ENCODE measurements at places on chromosomes 4 and X.

DNA sequence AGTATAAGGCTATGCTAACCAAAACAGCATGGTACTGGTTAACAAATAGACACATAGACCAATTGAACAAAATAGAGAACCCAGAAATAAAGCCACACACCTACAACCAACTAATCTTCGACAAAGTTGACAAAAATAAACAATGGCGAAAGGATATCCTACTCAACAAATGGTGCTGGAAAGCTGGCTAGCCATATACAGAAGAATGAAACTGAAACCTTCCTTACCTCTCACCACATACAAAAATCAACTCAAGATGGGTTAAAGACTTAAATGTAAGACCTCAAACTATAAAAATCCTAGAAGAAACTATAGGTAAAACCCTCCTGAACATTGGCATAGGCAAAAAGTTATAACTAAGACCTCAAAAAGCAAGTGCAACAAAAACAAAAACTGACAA, 47.2 kb downstream of the RAB28 start:
- DNase-seq, result no peak

DNA sequence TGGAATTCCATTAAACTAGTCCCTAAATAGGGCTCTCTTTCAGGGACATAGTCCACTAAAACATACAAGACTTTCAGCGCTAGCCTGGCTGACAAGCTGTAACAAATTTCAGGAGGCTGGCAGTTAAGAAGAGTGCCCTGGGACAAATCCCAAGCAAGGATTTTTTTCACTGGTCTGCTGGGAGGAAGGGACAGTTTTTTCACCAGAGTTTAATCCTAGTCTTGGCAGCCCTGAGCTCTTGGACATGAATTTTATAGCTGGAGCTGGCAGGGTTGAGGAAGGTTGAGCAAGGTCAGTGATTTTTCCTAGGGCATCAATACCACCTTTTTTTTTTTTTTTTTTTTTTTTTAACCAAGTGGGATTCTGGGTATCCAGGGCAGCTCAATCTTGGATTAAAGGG, 184.4 kb downstream of the SH2D1A start:
- no peak for DNase-seq

GRCh38 chr4:98026362-98026761, 116.9 kb downstream of the STPG2 start:
- no peak for DNase-seq

DNA sequence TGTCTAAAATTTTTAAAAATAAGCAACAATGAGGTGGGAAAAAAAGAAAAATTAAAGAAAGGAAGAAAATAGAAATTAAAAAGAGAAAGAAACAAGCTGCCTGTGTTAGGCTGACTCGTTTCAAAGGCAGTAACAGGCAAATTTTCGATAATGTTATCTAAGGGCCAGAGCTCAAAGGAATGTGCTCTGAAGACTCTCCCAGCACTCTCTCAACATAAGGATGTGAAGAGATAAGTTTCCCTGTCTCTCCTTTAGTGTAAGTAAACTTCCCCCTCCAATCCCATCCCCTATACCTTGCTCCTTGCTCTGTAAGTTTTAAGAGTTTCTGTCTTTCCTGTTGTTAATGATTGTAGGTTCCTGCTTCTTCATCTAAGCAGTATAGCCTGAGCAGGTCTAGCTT, 172.8 kb downstream of the TEX13C start:
- DNase-seq, result no peak

DNA sequence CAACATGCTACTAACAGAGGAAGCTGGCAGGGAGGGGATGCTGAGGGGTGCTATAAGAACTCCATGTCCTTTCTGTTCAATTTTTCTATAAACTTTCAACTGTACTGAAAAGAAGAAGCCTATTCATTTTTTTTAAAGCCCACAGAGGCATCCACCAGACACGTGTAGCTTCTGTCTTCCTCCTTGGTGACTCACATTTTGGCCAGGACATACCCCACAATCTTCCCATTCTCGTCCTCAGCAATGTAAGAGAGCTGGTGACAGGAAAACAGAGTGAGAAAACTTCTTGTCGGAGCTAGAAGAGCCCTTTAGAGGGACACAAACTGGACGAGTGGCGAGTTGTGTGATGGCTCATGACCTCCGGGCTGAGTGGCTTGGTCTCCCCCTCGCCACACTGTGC, 1.1 kb downstream of the NAA10 start:
- DNase-seq, result no peak

DNA sequence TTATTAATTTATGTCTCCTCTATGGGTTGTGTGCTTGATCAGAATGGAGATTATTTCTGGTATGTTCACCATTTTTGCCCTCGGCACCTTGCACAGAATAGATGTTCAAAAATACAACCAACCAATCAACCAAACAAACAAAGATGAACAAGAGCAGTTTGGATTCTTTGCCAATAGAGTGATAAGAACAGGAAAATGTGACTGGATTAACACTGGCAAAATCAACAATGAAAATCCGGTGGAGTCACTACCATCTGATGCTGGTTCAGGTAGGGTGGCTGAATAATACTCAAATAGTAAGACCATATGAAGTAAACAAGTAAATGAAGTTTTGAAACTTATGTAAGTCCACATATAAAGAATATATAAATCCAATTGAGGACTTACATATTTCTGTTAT, 685.0 kb upstream of the EPHA5 start:
- DNase-seq, result no peak

- DNase-seq, result no peak
These were observed 18.9 kb upstream of the CABS1 start for GRCh38 chr4:70315928-70316327.

DNA sequence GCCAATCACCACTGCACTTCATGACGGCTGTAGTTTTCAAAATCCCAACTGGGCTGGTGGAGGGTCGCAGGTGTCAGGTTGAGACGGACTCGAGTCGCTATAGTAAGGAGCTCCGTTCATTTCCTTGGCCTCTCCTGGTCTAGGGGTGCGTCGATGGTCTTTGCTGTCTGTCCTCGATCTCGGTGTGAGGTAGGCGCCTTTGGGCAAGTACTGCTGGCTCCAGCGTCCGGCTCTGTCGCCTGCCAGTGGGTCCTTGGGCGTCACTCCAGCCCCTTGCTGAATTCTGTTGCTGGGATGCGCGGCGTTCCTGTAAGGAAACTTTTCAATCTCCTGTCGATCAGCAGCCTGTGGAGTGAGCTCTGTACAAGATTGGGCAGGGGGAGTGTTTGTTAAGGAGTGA, 76.7 kb downstream of the CCNB3 start:
- no peak for DNase-seq

- no peak for DNase-seq
These were observed 518.0 kb downstream of the TMA16 start for GRCh38 chr4:164012396-164013027.

DNA sequence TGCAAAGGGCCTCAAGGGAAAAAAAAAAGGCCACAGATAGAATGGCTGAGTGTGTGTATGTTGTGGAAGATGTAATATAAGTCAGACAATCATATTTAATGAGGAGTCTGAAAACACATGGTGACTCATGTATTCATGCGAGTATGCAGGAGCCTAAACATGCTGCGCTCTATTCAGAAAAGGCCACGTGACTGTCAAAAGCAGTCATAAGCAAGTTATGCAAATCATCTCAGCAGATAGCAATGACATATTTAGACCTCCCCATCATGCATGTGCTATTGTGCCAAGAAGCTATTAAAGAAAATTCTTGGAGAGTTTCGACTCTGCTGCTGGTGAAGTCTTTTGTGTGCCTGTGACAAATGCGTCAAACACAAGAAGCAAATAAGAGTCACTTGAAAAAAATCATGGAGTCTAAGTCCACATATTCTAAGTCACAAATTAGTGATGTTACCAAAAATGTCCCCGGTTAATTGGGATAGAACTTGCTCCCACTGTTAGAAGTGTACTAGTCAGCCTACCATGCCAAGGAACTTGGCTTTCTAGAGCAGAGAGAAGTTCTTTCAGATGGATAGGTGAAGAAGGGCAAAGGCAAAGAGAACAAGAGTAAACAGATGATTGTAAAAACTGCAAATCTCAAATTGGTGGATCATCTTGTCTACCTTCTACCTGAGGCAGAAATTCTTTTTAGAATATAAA, 5.0 kb downstream of the LNX1 start:
- no peak for DNase-seq

DNA sequence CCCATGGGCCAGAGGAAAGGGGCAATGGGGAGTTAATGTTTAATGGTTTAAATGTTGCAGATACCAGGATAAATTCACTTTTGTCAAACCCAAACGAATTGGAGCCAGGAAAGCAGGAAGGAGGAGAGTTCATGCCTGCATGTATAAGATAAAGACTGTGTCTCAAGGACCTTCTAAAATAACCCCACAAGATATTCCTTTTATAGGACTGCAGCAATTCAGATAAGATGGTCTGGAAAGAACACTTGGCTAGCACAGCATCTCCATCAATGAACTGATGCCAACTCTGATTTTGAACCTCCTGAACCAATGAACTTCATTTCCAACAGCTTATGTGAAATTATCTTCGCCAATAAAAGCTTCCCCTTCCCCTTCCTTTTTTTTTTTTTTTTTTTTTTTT, 31.3 kb upstream of the LONRF3 start:
- DNase-seq, result no peak

All from stimulated activated CD8-positive, alpha-beta memory T cell treated with anti-CD3 and anti-CD28 coated beads, Interleukin-15, amount 100 ng/mL, for 4 hours (primary cell).